ENCODE measurements at places on chromosomes 5 and 9.

DNA sequence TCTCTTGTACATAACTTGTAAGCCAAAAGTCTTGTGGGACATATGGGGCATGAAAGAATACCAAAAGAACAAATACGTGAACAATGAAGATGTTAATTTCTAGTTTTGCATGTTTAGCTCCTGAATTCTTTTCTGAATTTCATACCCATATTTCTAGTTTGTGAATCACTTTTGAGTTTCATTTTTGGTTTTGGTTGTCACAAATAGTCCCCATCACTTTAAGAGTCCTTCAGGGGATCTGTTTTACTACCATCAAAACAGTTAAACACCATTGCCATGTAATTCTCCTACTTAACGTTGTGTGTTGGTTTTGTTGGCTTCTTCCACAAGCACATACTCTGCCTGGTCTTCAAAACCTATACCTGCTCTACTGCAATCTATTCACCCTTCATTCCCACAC, 27.0 kb downstream of the VCAN start:
- DNase-seq = no peak

- DNase-seq = no peak
These were observed 15.4 kb downstream of the NDUFS4 start for GRCh38 chr5:53575831-53576230.

- DNase-seq = no peak
These were observed 653 bp upstream of the HNRNPH1 start for GRCh38 chr5:179623906-179624741.

DNA sequence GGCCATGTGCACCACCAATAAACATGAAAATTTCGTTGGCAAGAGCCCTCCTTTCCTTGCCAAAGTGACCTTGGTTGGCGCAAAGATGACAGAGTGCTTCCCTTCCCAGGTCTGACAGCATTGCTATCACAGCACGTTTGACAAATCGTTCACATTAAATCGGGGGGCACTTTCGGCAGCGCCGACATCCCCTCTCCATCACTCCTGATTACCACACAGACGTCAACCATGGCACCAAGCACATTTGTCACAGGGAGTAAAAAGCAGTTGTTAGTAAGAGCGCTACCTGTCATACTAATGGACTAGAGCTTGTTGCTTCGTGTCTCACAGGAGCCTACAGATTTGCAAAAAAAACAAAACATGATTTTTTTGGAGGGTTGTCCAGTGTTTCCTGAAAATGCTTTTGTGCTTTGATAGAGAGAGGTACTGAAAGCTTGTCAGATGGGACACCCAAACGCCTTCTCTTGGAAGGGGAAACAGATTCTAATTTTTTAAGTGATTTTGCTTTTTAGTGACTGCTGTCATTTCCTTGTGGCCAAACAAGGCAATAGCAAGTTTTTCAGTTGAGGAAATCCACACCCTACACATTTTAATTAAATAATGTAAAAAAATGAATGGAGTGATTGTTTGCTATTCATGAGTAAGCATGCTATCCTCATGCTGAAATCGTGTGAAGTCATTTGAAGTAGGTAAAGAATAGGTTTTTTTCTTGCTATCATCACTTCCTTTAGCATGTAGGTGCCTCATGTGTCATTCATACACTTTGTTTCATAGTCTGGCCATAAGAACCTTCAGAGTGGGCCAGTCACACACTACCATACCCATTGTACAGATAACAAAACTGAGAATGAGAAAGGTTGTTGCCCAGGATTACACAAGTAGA, 682.8 kb upstream of the WWC1 start:
- no peak for DNase-seq

DNA sequence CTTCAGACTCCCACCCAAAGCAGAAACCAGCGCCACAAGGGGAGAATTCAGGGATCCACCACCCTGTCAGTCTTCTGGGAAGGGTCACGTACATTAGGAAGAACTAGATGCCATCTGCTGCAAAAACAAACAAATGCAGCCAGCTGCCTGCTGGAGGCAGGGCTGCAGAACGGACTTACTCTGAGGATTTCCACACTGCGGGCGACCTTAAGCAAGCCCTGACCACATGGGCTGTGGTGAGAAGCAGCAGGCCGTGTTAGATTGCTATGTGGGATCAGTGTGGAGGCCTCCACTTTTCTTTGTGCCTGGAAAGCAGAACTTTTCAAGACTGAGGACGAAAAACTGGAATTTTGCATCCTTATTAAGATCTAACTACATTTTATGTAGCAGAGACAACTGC, 13.4 kb upstream of the LTC4S start:
- no peak for DNase-seq

- peak; percentile 67 for DNase-seq
These were observed 15.2 kb downstream of the GBGT1 start for GRCh38 chr9:133148199-133149129.
